ENCODE measurements at places on chromosomes 12 and 14.

DNA sequence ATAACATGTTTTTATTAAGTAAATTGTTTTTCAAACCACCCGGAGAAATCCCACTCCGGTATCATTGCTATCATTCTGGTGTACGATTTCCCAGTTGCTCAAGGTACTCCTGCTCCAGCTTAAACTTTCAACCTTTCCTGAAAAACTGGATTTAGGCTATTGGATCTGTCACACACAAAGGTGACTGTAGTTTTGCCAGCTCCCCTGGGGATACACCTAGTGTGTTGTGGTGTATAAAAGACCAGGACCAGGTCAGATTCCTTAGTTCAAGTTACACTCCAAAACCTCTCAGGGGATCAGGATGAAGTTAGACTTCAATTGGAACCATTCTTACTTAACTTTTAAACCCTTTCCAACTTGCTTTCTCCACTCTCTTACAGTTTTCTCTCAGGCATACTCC lies 303.9 kb downstream of the NOVA1 start:
- DNase-seq, result no peak

DNA sequence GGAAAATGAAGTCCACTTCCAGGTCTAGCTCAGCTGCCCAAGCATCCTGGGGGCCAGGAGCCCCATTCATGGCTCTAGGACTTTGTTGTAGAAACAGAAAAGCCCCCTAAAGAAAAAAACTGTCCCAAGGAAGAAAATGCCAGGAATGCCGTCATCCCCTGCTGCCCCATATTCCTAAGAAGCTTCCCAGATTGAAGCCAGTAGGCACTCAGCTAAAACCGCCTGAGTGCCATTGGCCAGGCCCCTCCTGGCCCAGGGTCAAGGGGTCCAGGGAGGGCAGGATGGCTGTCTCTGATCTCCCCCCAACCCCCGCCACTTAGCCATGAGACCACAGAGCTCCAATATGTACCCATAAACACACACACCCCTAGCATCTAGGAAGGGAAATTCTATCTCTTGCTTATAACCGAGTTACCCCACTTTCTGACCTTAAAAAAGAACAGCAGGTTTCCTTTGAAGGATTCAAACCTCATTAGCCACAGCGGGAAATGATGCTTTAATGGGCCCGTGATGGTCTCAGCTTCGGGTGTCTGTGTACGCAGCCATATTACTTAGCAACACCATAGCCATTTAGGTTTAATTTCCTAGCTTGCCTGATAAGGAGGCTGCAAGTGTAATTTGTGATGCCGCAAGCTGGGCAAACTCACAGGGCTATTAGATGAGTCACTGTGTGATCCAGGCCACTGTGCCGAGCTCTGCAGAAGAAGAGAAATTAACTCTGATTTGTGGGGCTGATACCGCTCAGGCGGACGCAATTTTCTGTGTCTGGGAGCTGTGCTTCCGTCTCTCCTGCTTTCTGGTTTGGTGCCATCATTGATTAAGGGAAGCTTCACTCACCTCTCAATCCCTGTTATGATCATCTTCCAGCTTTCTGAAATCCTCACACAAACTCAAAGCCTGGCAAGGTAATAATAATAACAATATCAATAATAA lies 84.2 kb downstream of the GCH1 start:
- peak; percentile 20 for DNase-seq

DNA sequence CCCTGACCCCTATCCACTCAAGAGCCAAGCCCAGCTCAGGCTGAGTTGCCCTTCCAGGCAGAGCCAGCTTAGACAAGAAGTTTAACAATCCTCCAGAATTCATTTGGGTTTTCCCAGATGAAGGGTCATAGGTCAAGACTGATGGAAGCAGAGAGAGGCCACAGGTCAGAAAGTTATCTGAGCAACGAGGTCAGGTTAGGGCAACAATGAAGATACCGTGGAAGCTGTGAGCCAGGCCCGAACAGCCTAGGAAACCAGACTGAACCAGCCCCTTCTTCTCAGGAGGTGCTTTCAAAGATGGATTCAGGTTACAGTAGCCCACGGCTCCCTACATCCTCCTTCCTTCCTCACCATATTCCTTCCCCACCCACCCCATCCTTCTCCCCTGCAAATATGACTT lies 53.1 kb downstream of the RHOJ start:
- DNase-seq, result no peak

DNA sequence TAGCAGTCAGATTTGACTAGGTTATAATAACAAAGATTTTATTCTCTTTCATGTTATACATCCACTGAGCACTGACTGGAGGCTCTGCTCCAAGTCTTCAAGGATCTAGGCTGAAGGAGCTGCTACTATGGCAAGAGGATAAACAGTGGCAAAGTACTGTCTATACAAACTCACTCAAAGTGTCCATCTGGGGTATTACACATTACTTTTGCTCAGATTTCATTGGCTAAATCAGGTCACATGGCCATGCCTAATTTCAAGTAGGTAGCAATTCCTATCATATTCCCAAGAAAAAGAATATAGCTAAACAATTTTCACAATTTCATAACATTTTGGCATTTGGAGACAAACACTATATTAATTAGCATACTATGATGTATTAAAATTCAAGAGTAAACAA lies 40.9 kb downstream of the CDK17 start:
- DNase-seq, result no peak

- no peak for DNase-seq
Observed at GRCh38 chr12:46267825-46268582, 839 bp downstream of the SLC38A1 start.

DNA sequence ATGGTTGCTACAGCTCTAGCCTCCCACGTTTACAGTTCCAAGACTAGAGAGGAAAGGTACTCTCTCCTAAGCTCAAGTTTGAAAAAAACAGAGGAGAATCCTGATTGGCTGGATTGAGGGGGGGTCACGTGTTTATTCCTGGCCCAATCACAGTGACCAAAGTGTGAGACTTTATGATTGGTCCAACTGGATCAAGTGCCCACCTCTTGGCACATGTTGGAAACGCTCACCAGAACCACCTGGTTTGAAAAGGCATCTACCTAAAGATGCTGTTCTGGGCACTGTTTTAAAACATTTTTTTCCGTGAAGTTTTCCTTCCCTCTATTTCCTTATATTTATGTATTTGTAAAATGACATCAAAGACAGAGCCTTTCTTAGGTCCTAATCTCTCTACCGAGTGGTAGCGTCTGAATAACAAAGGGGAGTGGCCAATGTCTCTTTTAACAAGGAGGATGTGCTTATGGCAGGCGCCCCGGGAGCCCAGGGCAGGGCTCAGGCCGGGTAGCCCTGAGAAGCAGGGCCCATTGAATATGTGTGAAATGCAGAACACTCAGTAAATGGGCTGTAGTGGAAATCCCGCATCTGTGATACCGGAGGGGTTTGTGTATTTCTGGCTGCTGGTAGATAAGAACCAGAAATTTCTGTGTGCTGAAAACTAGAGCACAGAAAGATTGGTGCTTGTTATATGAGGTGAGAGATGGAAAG lies 146.2 kb downstream of the ATP23 start:
- peak; percentile 63 for DNase-seq

GRCh38 chr12:9936591-9936990 lies 4.4 kb upstream of the CLEC2A start:
- no peak for DNase-seq

DNA sequence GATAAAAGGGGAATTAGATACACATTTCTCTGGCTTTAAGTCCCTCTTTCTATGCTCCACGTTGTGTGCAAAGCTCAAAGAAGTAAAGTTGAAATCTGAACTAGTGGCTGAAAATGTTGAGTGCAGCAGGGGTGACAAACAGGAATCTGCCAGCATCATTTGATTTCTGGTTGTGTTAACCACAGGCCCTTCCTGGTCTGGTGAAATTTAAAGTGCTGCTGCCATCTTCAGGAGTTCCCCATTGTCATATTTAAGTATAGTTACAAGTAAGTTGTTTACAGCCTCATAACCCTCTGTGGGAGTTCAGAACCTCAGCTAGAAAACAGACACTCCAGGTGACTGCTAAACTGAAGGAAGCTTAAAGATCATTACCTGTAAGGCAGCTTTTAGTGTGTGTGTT lies 90.9 kb upstream of the CCDC196 start:
- DNase-seq, result no peak

DNA sequence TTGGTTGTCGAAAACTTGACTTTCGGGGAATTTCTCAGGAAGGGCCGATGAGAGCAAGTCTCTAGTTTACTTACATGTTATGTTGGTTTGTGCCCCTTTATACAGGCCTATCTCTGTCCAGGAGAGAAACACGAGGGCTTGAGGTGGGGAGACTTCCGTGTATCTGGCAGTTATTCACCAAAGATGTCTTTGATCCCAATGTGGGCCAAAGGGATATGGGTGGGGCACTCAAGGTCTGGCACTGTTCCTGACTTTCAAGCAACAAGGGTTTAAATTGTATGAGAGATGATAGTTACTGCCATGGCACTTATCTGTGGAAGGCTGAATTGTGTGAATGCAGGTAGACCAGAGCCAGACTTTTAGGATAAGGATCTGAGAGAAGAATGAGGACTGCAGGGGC lies 137.2 kb upstream of the DHRS4 start:
- DNase-seq, result no peak

DNA sequence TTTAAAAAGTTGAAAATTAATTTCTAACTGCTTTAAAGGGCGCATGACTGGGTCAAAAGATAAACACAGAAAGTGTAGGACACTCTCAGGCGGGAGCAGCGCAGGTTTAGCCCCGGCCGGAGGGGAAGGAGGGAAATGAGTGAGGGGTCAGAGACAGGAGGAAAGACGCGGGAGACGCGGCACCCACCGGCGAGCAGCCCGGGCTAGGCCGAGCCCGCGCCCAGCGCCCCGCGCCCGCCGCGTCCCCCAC lies 591 bp downstream of the GXYLT1 start:
- DNase-seq, result no peak

- DNase-seq, result no peak
Observed at GRCh38 chr12:43826681-43827080, 9.2 kb upstream of the TMEM117 start.

DNA sequence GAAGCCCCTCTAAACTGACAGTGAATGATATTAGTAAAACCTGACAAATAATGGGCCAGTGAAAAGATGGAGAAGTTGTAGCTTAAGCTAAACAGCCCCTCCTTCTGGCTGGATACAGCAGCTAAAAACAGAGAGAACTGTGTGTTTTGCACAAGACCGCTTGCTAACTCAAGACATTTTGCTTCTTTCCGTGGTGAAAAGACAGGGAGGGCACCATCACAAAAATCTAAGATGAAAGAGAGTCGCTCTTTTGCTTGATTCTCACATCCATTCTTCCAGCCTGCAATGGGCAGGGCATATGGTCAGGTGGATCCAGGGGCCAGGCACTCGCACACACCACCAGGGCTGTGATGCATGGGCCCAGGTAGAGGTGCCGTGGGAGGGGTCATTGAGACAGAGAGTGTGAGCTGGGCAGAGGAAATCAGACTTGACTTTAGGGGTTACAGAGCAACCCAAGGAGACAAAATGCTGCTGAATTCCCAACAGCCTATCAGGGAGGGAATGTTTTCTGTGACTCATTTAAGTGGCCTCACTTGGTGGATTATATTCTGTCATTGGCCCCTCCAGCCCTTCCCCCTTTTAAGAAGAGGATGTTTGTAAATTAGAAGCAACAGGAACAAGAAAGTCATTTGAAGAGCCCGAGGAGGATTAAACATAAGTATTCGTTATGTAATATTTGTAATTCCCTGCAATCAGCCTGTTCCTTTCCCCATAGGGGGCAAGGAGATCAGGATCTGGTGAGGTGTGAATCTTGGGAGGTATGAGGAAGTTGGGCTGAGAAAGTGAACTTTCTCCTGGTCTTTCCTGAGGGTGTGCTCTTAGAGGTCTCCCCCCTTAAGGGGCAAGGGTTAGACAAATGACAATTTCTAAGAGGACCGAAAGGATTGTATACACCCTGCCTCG lies 12.3 kb downstream of the EMP1 start:
- no peak for DNase-seq

DNA sequence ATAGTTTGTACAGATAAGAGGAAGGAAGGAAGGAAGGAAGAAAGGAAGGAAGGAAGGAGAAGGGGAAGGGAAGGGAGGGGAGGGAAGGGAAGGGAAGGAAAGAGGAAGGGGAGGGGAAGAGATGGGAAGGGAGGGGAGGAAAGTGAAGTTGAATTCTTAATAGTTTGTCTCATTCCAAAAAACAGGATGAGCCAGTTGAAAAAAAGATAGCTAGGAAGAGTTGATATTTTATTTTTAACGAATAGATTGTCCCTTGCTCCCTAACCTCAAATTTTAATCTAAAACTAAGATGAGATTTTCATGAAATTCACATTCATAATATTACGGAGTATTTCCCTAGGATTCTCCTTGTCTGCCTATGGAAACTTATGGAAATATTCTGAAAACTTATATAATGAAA lies 80.7 kb downstream of the ZFC3H1 start:
- no peak for DNase-seq

DNA sequence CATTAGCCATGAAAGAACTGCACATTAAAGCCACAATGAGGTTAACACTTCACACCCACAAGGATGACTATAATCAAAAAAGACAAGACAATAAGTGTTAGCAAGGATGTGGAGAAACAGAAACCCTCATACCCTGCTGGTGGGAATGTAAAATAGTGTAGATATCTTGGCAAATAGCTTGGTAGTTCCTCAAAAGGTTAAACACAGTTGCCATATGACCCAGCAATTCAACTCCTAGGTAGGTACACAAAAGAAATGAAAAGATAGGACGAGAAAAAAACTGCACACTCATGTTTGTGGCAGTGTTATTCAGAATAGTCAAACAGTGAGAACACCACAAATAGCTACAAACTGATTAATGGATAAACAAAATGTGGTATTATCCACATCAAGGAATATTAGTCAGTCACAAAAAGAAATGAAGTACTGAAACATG lies 93.5 kb downstream of the ATXN2 start:
- DNase-seq, result no peak

- peak; percentile 45 for DNase-seq
Observed at GRCh38 chr12:14836336-14837210, 6.8 kb downstream of the ART4 start.

- DNase-seq, result no peak
Observed at GRCh38 chr12:19196959-19197630, 67.6 kb downstream of the PLEKHA5 start.

GRCh38 chr12:40650038-40650704 lies 42.1 kb upstream of the CNTN1 start:
- DNase-seq, result no peak

- DNase-seq, result no peak
Observed at GRCh38 chr12:85725991-85726390, 110.2 kb downstream of the RASSF9 start.

- no peak for DNase-seq
Observed at GRCh38 chr12:118922405-118922804, 58.9 kb upstream of the SRRM4 start.

DNA sequence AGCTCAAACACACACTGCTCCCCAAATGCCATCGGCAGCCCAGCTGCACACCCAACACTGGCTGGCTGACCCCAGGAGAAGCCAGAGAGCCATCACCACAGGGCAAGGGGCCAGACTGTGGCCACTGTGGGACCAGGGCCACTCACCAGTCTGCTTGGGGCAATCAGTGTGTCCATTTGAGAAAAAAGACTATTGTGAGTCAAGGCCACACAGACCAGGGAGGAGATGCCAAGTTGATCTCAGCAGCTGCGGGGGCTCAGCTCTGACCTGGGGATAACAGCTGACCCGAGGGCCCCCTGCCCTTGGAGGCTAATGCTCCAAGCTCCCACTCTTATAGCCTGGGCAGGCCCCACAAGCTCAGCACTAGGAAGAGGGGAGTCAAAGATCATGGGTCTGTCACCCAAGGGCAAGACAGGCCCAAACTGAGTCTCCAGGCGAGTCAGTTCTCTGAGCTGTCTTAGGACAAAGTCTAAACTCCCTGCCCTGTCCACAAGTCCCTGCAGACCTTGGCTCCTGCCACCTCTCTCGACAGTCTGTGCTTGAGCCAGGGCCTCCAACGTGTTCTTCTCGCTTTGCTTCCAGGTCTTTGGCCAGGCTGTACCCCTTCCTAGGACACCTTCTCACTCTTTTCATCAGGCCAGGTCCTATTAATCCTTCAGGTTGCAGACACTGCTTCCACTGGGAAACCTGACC lies 30.1 kb upstream of the PNMA1 start:
- DNase-seq, result no peak
